ENCODE measurements at places on chromosomes 3 and 15.

DNA sequence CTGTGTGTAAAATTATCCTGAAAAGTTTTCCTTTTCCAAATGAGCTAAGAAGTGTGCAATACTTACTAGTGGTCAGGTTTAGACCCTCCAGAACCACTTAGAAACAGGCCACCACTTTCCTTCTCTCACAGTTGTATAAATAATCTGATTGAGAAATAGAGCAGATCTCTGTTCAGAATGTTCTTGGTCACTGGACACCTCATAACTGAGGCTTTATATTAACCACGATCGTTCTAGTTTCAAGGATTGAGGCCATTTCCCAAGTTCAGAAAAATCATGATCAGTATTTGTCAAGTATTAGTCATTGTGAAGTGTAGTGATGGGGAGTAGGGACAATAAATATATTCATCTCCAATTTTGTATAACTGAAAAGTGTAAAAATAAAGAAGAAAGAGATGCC is 1.0 kb upstream of the MAP3K13 start:
- DNase-seq: no peak

DNA sequence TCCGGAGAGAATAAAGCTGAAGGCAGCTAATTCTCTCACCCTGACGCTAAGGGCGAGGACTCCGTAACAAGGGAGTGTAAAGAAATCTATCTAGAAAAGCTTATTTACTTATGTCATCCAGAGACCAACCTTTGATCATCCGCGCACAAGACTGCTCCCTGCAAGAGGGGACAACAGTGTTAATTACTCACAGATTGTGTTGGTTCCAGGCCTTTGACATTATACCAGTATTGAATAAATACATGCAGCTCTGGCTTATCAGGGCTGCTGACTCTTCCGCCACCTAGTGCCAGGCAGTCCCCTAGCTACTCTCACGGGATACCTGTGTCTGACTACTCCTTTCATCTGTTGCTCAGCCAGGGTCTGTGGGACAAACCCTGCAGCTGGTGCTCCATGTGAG is 211.7 kb downstream of the DTWD1 start:
- DNase-seq: no peak

- DNase-seq: no peak
Observed at GRCh38 chr3:111481551-111481950, 60.4 kb upstream of the CD96 start.

DNA sequence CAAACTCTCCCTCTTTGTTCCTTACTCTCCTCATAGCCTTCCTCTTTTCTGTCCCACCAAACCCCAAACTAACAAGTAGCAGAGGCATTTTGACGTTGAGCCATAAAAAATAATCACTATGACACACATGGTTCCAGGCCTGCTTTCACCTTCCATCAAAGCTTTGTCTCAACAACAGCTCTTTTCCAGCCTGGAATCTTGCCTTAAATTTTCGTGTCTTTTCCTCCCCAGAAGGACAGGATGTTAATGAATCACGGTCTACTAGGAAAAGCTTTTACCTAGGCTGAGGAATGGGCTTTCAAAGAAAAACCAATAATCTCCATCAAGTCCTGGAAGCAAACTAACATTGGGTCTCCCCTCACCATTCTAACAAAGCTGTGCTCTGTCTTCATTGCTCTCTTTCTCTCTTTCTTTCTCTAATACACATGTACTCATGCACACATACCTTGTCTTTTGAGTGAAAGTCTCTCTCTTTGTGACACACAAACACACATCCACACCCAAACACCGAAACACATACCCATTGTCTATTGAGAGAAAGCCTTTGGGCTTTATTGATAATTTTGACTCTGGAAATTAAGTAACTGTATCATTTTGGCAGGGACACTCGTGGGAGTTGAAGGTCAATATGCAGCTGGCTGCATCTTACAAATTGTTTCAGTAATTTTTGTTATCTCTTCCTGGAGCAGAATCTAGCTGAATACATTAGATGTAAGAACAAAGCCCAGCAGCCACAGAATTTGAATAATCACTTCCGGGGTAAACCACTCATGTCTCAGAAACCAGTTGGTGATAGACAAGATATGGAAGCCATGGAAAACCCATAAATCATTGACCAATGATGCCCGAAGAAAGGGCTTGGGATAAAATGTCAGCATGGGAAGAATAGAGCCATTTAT is 107.4 kb upstream of the SLC4A7 start:
- peak; percentile 15 for DNase-seq

DNA sequence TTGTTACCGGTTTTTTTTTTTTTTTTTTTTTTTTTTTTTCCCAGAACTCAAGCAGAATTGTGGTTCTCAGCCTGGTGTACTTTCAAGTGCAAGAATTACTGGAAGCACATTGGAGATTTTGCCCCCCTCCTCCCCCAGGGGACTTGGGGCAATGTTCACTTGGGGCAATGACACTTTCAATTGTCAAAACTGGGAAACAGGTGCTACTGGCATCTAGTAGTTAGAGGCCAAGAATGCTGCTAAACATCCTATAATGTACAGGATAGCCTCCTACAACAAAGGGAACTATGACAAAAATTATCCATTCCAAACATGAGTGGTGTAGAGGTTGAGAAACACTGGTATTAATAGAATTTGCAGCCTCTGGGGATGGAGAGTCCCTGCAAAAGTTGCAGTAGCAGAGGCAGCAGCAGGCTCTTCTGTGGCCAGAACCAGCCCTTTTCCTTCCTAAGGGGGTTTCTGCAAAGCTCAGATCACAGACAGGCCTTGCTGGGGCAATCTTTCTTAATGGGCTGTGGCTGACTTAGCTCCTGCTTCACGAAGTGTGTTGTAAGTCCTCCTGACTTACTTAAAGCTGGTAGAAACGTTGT is 144.3 kb upstream of the MRPS22 start:
- DNase-seq: no peak

GRCh38 chr3:114942773-114943172 is 204.3 kb downstream of the ZBTB20 start:
- DNase-seq: no peak

DNA sequence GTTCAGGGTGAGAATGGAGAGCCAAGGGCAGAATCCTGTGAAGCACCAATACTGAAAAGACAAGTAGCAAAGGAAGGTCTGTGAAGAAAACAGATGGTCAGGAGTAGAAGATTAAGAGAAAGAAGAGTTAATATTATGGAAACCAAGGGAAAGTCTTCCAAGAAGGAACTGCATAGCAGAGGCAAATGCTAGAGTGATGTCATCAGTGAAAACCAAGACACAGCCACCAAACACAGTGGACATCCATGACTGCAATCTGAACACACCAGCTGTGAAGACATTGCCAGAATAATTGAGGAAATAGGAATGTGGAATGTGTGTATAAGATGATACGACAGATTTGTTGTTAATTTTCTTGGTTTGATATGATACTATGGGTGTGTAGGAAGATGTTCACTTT is 26.8 kb upstream of the ZBTB38 start:
- DNase-seq: no peak

DNA sequence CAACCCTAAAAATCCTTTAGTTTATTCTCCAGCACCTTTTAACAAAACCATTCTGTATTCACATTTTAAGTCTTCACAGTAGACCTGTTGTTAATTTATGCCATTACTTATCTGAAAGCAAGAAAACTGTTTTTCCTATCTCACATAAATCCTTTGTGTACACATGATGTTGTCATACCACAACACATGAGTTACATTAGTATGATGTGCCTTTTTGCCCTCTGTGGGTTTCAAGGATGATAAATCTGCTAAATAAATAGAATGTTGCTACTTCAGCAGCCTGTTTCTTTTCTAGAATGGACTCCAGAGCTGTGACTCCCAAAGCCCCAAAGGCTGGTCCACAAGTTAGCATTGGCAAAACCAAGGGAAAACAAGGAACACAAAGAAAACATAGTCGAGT is 151.6 kb downstream of the SERPINI1 start:
- no peak for DNase-seq

DNA sequence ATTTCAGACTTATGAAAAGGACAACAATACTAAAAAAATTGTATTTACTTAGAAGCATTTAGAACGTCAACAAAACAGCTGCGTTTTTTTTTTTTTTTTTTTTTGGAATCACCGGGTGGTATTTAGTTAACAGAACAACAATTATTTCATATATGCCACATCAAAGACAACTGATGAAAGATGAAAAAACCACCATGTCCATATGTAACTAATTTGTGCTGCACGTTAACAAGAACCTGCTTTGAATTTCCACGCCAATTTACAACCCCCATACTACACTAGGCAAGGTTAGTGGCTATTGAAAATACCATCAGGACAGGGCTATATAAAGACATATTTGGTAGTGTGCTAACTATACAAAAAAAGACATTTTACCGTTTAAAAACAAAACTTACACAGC is 189.3 kb upstream of the ROBO1 start:
- no peak for DNase-seq

- DNase-seq: no peak
Observed at GRCh38 chr3:83632526-83632925, 1326.3 kb upstream of the CADM2 start.

GRCh38 chr3:193972832-193973231 is 163.1 kb upstream of the HES1 start:
- DNase-seq: no peak

- no peak for DNase-seq
Observed at GRCh38 chr3:33217866-33218445, 654 bp downstream of the SUSD5 start.

GRCh38 chr3:156483002-156483401 is 71.9 kb downstream of the SSR3 start:
- no peak for DNase-seq

- DNase-seq: peak; percentile 92
Observed at GRCh38 chr15:42548249-42549031, at the start of the genes HAUS2 and LRRC57. Gene HAUS2, plus strand, starts transcription at chr15:42548838. Its CDS starts 35 bp downstream, at chr15:42548873. Gene LRRC57, minus strand, starts transcription at chr15:42548793. Its CDS starts 359 bp downstream, at chr15:42548434.

- no peak for DNase-seq
Observed at GRCh38 chr3:32419742-32420125, 28.1 kb downstream of the CMTM7 start.

- DNase-seq: peak; percentile 63
Observed at GRCh38 chr15:31799715-31800321, 230.5 kb upstream of the CHRNA7 start.

DNA sequence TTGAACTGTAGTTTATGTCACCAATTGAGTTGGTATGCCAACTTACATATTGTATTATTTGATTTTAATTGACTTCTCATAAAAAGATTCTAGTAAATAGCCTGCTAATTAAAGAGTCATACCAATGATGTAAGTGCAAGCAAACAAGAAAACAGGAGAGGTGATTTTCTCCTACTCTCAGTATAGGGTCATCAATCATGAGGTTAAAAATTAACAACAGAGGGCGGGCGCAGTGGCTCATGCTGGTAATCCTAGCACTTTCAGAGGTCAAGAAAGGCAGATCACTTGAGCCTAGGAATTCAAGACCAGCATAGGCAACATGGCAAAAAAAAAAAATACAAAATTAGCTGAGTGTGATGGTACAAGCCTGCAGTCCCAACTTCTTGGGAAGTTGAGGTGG is 108.7 kb downstream of the MYO9A start:
- DNase-seq: no peak

DNA sequence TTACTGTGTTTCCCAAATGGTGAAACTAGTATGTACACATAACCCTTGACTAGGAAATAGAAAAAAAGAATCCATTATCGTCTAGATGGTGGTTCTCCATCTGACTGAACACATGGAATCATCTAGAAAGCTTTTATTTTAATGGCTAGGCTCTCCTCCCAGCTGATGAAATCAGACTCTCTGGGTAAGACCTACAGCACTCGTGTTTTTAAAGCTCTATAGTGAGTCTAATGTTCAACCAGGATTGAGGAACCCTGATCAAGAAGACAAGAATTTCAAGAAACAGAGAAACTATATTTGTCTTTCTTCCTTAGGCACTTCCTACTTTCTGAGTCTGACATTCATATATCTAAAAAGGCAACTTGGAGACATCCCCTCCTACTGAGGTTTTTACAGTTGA is 118.8 kb downstream of the TMCO5A start:
- DNase-seq: no peak

- no peak for DNase-seq
Observed at GRCh38 chr3:144039661-144040060, 68.0 kb downstream of the DIPK2A start.

GRCh38 chr3:190644766-190645165 is 130.9 kb downstream of the IL1RAP start:
- DNase-seq: no peak

DNA sequence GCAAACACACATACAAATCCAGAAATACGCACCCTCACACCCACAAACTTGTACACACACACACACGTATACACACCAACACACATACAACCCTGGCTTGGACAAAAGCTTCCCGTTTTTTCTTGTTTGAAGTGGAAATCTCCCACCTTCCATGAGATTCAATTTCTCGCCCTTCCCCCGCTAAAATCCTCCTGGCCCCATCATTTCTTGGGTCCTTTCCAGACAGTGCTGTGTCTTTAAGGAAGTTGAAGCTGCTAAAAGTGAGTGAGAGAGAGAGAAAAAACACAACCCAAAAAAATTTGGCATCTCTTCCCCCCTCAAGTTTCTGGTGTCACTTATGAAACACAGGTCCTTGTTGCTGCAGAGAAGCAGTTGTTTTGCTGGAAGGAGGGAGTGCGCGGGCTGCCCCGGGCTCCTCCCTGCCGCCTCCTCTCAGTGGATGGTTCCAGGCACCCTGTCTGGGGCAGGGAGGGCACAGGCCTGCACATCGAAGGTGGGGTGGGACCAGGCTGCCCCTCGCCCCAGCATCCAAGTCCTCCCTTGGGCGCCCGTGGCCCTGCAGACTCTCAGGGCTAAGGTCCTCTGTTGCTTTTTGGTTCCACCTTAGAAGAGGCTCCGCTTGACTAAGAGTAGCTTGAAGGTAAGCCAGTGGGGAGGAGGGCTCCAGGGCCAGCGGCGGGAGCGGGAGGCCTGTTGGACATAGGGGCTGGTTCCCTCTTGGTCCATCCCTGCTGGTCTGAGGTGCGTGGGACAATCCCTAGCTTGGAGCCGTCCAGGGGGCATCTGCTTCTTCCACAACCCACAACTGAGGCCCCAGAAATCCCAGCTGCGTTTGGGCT is at the start of gene ISLR:
Gene ISLR (plus strand): TSS at position 331 of the 839 bp plus-strand sequence. CDS start 1,149 bp downstream, outside the sequence.
- no peak for DNase-seq

DNA sequence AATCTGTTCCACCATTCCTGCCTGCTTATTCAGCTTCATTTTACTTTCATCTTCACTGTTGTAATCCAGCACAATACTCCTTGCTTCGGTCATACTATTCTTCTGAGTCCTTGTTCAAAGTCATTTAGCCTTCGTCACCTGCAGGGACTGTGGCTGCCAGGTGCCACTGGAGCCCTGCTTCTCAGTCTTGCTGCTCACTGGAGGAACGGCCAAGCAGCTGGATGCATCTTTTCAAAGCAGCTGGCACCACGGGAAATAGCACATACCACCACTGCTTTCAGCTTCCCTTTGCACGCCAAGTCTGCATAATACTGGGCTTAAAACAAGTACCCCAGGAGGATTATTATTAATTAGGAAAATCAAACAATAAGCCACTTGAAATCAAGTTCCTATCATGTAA is 287.6 kb downstream of the BCHE start:
- no peak for DNase-seq
